Stimulated activated CD4-positive, alpha-beta T cell treated with anti-CD3 and anti-CD28 coated beads, TNF-alpha, amount 100 ng/mL, for 1 hour (primary cell): ENCODE measurements at places on chromosomes 2 and 18.

DNA sequence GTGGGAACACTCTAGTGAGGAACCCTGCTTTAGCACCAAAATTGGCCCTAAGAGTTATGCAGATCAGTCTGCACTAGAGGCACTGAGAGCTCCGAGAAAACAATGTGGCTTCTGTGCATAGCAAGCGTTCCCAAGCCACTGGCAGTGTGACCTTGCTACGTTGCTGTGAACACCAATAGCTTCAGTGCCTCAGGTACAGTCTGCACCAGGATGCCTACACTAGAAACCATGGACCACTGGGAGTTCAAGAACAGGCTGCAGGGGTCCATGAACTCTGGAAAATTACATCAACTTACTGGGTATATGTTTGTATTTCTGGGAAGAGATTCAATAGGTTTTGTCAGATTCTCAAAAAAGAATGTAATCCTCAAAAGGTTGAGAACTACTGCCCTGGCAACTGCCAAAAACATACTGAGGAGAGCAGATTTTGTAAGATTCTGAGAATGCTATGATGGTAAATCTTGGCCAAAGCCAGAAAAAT is 18.3 kb upstream of the SP3 start:
- DNase-seq, result no peak

DNA sequence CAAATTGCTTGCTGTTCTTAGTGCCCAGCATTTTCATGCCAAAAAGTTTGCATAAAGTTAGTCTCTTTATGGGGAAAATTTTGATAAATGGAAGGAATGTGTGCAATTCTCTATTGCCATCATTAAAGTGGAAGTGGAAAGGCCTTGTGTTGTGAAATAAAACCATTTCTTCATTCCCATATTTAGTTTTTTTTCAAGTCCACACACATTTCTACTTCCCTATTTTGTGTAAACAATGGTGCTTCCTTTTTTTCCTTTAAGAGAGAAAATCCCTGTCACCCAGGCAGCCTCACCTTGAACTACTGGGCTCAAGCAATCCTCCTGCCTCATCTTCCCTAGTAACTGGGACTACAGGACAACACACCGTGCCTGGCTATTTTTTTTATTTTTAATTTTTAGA is 42.3 kb upstream of the NCOA1 start:
- DNase-seq, result no peak

DNA sequence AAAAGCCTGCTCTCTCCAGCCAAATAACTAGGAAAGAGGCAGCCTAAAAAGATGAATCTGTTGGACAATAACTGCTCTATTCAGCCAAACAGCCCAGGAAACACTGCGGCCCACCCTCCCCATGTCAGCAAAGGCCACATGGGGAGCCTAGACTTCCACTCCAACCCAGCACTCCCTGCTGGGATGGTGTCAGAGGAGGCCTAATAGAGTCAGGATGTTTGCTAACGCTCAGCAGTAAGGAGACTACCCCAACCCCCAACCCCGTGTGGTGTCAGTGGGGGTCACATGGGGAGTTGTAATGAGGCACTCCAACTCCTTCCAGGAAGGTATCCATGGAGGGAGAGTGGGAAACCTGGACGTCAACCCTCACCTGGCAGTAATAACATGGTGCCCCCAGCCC is 41.6 kb downstream of the ZBTB7C start:
- no peak for DNase-seq

GRCh38 chr18:49733321-49733720 is 80.0 kb downstream of the ACAA2 start:
- no peak for DNase-seq

GRCh38 chr2:223989856-223990232 is 32.6 kb downstream of the MRPL44 start:
- DNase-seq, result no peak

GRCh38 chr2:11140492-11140891 is 14.8 kb upstream of the SLC66A3 start:
- no peak for DNase-seq

GRCh38 chr2:102042196-102043081 is 50.7 kb downstream of the IL1R2 start:
- no peak for DNase-seq

DNA sequence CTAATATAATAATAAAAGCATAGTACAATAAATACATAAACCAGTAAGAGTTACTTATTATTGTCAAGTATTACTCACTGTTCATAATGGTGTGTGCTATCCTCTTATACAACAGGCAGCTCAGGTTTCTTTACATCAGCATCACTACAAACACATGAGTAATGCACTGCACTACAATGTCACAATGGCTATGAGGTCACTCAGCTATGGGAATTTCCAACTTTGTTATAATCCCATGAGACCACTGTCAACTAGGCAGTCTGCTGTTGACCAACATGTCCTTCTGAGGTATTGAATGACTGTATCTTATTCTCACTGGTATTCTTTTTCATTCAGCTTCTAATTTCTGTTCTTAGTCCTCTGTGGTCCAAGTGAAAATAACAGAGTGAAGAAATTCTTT is 250.4 kb upstream of the DSEL start:
- DNase-seq, result no peak

GRCh38 chr18:70688286-70688685 is 399.4 kb downstream of the SOCS6 start:
- DNase-seq, result no peak

DNA sequence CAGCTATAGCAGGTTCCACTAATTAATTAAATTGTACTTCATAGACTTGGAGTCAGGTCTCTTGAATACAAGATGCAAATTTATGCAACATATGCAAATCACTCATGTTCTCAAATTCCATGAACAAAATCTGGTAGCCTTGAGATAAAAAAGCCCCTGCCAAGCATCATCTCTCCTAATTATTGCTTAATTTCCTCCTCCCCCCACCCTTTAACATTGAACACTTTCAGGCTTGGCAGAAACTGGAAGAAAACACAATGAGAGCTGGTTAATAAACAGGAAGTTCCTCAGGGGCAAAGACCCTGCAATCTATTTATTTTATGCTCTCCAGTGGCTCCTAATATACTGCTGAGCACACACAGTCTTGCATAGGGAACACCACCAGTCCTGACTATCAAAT is 35.6 kb upstream of the ACVR1 start:
- no peak for DNase-seq

DNA sequence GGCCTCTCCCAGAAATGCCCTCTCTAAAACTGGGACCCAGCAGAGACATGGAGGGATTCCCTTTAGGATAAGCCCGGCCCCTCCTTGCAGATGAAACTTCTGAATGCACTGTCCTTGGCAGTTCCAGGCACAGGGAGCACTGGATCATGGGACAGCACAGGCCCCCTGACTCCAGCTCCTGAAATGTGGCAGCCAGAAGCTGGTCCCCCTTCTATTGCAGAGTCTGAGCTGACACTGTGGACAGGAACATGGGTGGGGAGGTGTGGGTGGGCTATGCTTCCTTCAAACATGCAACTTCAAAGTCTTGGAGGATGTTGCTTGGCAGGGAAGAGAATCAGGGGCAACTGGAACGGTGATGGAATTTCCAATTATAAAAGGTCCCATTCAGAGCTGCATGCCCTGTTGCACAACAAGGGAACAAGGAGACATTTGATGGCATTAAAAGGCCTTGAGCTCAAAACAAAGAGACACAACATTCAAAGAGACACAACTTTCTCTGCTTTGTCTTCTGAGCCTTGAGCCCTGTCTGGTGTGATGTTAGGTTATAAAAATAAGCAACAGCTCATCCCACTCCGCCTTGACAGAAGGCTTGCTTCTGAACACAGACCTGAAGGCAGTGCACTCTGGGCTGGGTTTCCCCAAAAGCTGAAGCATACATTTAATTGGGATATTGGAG is 239.0 kb downstream of the OSR1 start:
- DNase-seq, result no peak

DNA sequence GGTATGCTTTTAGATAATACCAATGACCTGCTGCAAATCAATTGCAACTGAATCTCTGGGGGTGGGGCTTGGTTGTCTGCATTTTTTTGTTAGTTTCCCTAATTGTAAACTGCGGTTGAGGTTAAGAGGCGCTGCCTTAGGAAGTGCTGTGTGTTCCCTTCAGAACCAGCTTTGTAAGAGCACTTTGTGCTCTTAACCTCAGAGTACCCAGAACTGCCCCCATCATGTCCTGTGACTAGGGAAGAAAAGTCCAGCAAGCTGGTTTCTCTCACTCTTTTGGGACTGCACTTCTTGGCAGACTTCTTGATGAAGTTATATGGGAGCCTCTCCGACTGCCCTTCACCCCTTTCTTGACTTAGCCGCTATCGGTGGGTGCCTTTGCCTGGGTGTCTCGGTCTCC is 245.5 kb upstream of the CXCR4 start:
- no peak for DNase-seq

DNA sequence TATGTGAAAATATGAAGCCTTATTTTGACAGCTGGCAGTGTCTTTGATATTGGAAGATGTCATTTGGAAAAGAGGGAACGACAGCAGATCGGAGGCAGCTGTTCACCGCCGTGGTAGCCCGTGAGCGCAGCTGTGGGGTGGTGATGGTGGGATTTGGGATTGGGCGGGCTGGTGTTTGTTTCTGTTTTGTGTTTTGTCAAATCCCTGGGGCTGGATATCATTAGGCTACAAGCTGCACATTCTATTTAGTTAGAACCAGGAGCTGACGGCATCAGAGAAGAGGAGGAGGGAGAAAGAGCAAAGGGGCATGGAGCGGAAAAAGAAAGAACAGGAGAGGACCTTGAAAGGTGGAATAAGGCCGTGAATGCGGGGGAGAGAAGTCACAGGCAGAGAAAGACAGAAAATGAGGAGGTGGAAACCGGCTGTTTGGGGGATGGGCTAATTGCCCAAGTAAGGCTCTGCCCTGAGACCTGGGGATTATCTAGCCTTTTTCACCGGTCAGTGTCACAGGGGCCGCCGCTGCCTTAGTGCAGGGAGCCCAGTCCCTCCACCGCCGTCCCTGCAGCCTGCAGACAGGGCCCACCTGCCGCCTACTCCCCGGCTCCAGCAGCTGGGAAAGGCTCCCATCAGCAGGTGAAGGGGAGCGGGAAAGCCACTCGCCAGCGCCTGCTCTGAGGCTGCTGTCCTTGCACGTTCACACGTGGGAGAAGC is 88.0 kb downstream of the ZCCHC2 start:
- no peak for DNase-seq

GRCh38 chr18:38792731-38793130 is 1227.1 kb upstream of the CELF4 start:
- no peak for DNase-seq

DNA sequence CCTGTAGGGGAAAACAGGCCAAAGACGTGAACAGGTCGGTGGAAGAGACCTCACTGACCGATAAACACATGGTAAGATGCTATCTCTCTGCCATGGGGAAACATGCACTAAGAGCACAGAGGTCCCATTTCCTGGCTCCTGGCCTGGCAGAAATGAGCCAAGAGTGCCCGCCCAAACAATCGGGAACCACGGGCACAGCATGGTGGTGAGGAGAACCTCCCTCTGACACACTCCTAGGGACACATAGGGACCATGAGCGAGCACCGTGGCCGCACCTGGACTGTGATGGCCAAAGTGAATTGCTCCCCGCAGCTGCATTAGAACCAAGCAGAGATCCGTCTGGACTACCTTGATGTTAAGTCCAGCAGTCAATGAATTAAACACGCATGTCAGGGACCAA is 11.1 kb downstream of the HS6ST1 start:
- DNase-seq, result no peak

GRCh38 chr2:160355080-160355479 is 138.5 kb downstream of the RBMS1 start:
- no peak for DNase-seq

DNA sequence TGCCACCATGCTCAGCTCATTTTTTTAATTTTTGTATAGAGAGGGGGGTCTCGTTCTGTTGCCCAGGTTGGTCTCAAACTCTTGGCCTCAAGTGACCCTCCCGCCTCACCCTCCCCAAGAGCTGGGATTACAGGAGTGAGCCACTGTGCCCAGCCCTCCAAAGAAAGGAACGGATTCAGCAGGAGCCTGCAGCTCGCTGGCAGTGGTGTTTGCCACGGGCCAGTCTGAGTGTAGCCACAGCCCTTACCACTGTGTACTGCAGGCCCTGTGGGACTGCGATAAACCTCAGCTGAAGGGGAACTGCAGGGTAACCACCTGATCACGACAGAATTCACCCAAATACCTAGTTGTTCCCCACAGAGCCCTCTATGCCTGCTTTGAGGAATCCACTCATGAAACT is 6.8 kb downstream of the COPS9 start:
- no peak for DNase-seq

DNA sequence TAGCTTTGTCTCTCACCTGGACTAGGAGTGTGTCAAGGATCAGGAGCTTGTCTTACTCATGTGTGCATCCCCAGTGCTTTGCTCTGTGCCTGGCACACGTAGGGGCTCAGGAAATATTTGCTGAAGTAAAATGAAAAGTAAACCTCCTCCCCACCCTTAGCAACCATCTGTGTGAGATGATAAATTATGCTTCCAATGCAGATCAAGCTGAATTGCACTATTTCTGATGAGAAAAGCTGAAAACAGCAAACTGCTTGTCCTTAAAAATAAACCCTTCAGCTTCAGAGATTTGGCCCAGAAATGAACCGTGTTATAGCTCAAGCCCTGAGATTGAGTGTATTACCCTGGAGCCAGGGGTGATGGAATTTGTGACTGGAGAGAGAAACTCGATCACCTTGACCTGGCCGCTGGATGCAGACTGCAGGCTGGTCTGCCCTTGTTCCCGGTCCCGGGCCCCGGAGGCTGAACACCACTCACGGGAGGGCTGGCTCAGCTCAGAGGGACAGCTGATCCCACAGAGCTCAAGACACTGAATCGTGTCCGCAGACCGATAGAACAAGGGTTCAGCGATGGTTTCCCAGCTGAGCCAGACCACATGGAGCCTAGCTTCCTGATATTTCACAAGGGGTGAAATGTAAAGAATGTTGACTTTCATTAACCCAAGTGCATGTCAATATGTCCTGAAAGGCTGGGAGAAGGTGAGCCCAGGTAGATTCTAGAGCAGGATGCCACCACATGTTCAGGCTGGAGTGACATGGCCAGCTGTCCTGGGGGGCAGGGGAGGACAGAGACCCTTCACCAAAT is 50.5 kb downstream of the DDX1 start:
- DNase-seq, result no peak

GRCh38 chr2:157625296-157625695 is 3.4 kb downstream of the ACVR1C start:
- DNase-seq, result no peak

DNA sequence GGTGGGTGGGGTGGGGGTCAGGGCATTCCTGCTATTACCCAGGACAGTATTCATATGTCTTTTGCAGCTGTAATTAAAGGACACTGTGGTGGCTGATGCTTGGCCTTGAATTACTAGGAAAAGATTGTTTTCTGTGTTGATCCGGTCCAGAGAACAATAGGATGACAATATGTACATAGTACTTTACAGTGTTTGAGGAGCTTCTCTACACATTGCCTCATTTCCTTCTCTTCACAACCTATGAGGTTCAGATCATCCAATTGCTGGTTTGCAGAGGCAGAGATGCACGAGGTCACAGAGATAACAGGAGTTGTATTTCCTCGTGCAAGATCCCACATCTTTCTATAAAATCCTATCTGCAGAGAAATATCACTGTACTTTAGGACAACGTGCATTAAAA is 119.5 kb downstream of the LIPG start:
- DNase-seq, result no peak

GRCh38 chr2:189014449-189015138 is 40.4 kb downstream of the COL3A1 start:
- DNase-seq, result no peak
